Central memory CD4-positive, alpha-beta T cell (primary cell): ENCODE measurements at places on chromosomes 7 and 10.

- DNase-seq, result peak; percentile 85
These were observed 46.7 kb downstream of the MICALL2 start for GRCh38 chr7:1412322-1413261.

DNA sequence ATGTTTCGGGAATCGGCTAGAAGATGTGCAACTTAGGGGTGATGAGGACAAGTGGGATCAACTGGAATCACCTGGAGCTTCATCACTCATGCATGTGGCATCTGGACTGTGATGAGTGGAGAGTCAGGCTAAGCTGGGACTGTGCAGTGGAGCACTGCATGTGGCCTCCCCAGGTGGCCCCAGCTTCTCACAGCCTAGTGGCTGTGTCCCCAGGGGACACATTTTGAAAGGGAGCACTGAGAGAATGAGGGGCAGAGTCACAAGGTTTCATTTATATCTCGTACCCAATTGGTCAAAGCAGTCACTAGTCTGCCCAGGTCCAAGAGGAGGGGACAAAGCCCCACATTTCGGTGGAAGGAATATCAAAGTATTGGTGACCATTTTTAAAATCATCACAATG is 54.8 kb upstream of the TCF7L2 start:
- no peak for DNase-seq

GRCh38 chr7:122384528-122384927 is 80.0 kb upstream of the FEZF1 start:
- DNase-seq, result no peak

DNA sequence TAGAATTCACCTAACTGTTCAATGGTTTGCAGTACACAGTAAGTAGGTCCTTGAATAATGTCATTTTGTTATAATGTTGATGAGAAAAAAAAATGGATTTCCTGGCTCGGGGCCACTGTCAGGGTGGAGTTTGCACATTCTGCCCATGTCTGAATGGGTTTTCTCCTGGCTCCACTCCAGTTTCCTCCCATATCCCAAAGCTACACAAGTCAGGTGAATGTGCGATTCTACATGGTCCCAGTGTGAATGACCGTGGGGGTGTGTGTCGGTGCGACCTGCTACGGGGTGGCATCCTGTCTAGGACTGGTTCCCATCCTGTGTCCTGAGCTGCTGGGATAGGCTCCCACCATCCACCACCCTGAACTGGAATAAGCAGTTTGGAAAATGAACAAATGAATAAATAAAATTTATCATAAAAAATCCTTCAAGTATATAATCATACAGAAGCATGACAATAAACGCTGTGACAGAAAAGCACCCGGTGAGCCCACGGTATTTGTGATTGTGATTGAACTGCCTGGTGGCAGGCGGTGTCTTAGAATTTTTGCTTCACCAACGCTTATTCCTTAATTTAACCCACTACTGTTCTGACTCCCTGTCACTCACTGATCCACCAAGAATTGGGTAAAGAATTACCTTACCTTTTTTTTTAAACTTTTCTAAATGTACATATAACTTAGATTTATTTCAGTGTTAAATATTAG is 114.1 kb downstream of the ICA1 start:
- DNase-seq, result no peak

DNA sequence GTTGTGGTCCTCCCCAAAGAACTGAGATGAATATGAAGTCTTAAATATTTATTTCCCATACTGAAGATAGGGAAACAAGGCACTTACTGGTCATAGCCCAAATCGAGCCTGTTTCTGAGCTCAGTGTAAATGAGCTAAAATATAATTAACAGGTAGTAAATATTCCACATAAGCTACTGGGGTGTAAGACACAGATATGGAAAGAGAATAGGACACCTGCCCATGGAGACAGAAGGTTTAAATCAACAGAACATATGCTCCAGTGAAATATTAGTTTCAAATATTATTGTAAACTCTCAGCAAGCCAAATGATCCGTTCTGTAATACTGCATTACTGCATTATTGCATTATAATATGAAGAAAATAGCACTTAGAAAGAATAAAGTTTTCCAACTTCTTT is 537.9 kb downstream of the ANKRD7 start:
- DNase-seq, result no peak

- DNase-seq, result no peak
These were observed 68.1 kb upstream of the SFMBT2 start for GRCh38 chr10:7478727-7479457.

- DNase-seq, result no peak
These were observed 38.8 kb downstream of the FGFR2 start for GRCh38 chr10:121559326-121560026.

DNA sequence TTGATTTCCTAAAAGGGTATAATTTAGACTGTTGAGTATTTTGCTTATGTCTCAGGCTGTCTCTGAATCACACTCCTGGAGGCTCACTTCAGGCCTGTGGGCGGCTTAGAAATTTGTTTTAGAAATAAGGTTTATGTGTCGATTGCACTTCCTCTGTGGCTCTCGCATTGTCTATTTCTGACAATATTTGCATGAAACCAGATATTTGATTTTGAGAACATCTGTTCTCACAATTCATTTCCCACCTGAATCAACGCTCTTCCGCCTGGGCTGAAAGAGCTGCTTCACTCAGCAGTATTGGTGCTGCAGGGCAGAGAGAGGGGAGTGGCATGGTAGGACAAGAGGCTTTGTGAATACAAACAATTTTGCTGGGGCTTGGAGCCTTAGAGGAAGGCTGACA is 262.0 kb downstream of the ADRA2A start:
- DNase-seq, result no peak

- no peak for DNase-seq
These were observed 20.5 kb upstream of the INPP5A start for GRCh38 chr10:132516771-132517725.

GRCh38 chr10:116255886-116256751 is 16.9 kb downstream of the GFRA1 start:
- no peak for DNase-seq

DNA sequence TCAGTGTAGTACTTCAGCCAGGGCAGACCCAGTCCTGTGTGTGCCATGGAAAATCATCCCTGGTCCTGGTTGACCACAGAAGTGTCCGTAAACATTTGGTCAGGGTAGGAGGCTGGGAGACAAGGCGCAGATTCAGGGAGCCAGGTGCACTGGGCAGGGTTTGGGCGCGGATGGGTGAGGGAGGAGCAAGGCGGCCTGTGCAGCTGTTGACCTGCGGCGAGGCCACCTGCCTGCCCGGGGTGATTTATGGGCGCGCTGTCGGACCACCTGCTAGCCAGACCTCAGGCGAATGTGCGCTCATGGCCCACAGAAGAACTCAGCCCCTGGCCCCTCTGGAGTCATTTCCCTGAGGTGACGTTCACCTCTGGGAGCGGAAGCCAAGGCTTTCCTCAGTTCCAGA is 6.6 kb downstream of the SFRP5 start:
- DNase-seq, result no peak

DNA sequence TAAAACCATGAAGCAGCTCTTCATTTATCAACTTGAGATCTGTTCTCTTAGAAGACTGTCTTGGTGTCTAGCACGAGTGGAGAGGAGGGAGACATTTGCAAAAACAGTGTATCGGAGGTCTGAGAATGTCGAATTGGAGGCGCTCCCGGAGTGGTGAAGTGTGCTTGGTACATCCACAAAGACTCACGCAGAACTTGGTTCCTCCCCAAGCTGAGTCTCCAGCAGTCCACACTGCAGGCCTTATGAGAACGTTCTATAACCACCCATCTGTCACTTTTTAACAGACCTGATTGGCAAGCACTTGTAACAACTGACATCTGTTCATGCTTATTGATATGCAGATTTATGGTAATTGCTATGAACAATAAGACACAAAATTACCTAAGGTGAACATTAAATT is 261.6 kb downstream of the CELF2 start:
- no peak for DNase-seq

GRCh38 chr10:13272164-13272571 is 27.7 kb downstream of the PHYH start:
- no peak for DNase-seq

- no peak for DNase-seq
These were observed 271.7 kb downstream of the TRIL start for GRCh38 chr7:28686418-28686800.

- DNase-seq, result no peak
These were observed 149.2 kb downstream of the DYNC1I1 start for GRCh38 chr7:95921543-95921942.

GRCh38 chr10:114173603-114173920 is 441 bp downstream of the CCDC186 start:
- no peak for DNase-seq

DNA sequence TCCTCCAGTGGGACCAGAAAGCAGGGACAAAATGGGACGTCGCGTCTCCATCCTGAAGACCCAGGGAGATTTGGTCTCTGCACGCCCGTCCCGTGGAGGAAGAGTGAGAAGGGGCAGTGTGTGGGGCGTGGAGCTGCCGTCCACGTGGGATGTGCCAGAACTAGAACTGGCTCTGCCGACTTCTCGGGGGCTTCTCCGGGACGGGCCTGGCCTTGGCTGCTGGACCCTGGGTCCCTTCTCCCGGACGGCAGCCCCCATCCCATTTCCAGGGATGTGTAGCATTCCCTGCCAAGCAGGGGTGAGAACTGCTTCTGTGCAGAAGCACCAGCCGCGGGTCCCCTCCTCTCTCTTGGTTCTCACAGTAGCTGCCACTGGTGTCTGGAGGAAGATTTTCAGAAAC is 18.8 kb upstream of the DPYSL4 start:
- no peak for DNase-seq

DNA sequence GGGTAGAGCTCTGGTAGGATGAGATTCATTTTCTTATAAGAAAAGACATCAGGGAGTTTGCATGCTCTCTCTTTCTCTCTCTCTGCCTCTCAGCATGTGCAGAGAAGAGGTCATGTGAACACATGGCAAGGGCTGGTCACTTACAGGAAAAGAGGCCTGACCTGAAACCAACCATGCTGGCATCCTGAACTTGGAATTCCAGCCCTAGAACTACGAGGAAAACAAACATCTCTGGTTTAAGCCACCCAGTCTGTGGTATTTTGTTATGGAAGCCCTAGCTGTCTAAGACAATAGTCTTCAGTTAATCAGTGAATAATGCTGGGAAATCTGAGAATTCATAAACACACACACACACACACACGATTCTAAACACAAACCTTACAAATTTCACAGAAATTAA is 1104.2 kb upstream of the LRRN3 start:
- no peak for DNase-seq

DNA sequence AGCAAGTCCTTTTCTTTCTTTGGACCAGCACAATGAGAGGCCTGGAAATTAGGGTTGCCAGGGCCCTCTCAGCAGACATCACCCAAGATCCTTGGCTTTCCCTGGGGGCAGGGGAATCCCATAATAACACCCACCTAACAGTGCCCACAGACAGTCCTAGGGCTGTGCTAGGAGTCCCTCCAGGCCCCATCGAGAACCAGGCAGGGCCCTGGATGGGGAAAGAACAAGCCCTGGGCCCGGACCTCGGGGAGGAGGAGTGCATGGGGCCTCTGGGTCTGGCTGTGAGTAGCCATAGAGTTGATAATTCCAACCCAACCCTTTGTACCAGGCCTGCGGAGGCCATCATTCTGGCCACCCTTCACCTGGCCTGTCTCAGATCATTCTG is 201.2 kb upstream of the ZMIZ1 start:
- no peak for DNase-seq

- DNase-seq, result peak; percentile 59
These were observed 9.8 kb downstream of the LFNG start for GRCh38 chr7:2529161-2530070.

- DNase-seq, result no peak
These were observed 85.2 kb downstream of the CHST15 start for GRCh38 chr10:124008187-124008586.

DNA sequence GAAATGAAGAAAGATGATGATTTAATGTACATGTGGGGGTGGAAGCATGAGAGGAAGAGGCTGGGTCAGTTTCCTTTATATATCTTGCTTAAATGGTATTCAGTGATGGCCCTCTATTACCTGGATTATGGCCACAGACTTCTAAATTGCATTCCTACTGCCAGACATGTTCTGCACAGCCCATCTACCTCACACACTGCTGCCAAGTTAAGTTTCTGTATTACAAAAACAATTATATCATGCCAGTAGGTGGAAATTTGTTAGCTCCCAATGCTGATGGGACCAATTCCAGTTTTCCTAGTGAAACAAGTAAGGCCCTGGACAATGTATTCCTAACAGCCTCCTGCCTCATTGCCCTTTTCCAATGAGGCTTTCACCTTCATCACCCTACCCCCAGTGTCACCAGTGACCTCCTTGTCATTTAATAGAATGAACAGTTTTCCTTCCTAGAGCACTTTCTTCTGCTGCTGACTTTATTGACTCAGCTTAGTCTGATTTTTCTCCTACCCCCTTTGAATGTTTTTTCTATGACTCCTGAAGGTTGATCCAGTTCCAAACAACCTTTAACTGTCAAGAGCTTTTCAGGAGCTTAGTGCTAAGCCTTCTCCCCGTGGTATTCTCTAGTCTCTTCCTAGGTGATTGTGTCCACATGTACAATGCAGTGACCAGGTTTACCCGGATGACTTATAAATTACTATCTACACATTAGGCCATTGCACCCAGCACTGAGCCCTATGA is 316.6 kb upstream of the ANKRD30A start:
- no peak for DNase-seq

DNA sequence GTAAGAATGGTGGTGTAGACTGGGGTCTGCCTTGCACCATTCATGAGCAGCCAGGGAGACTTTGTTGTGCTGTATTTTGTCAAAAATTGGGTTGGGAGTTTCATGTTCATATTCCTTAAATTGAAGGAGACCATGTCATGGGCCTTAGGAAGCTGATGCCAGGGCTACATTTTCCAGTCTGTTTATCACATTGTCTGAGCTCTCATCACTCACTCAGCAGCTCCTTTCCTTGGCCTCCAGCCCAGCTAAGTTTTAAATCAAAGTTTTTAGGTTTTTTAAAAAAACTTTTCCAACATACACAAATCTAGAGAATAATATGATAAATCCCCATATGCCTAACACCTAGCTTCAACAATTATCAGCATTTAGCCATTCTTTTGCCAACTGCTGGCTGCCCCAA is 12.6 kb upstream of the FAM13C start:
- DNase-seq, result no peak

DNA sequence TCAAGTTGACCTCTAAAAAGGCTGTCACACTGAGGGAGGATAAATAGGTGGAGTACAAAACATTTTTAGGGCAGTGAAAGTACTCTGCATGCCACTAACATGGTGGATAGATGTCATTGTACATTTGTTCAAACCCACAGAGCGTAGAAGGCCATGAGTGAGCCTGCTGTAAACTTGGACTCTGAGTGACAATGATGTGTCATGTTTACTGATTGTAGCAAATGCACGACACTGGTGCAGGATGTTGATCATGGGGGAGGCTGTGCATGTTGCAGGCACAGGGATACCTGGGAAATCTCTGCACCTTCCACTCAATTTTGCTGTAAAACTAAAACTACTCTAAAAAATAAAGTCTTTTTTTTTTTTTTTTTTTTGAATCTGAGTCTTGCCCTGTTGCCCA is 52.5 kb upstream of the GRID1 start:
- DNase-seq, result no peak

- DNase-seq, result no peak
These were observed 66.6 kb downstream of the CUBN start for GRCh38 chr10:17062955-17063484.
